CD4-positive, alpha-beta T cell treated with Interleukin-21 for 1 hour (primary cell): ENCODE measurements at places on chromosomes 12 and 14.

DNA sequence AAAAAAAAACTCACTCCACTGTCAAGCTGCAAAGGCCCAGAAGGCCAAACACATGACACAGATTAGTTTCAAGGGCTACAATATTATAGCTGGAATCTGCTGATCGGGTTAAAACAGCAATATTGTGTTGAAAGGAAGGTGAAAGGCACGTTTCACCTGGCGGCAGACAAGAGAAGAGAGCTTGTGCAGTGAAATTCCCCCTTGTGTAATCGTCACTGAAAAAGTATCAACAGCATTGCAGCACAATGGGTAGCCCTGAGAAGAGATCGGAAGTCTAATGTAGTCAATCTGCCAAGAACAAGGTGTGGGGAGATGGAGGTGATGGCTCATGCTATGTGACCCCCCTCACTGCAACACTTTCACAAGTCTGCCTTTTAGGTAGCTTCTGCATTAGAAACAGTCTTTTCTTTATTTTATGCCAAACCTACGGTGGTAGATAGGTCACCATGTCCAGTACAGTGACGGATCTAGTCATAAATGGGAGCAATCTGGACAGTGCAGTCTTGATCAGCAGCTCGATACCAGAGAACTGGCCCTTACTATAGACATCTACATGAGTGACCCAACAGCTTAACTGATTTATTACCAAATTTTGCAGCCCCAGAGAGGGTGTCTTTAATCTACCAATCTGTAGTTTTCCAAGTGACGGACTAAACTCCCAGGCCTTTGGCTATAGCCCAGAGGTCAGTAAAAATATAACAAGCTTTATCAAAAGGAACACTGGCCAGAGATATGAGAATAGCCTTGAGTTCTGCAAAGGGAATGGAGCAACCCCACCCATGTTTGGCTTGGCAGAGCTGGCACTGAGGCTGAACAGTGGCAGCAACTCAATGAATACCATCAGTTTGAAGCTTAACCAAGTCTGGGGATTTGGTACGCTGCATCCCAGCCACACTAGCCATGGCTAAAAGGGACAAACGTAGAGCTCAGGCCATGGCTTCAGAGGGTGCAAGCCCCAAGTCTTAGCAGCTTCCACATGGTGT, 35.4 kb downstream of the SPTSSA start:
- DNase-seq: no peak

DNA sequence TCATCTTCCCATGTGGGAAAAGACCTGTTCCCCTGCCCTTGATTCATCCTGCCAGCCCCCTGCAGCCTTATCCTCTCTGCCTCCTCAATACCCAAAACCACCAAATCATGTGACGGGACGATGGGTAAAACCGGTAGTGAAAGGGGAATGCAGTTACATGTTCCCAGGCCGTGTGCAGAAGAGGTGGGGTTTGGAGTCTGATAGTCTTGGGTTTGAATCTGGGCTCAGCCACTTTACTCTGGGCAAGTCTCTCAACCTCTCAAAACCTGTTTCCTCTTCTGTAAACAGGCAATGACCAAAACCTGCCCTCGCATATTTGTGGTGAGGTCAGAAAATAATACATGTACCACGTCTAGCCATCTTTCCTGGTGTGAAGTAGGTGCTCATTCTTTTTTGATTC, 123.0 kb downstream of the PLXNC1 start:
- DNase-seq: no peak

GRCh38 chr12:68350753-68351152, 18.6 kb upstream of the MDM1 start:
- DNase-seq: no peak

- no peak for DNase-seq
These were observed 181.2 kb downstream of the TMTC2 start for GRCh38 chr12:82867762-82868500.

GRCh38 chr12:132245521-132246101, 83.8 kb downstream of the GALNT9 start:
- no peak for DNase-seq

GRCh38 chr12:54355104-54355815, 9.0 kb downstream of the GPR84 start:
- DNase-seq: no peak

DNA sequence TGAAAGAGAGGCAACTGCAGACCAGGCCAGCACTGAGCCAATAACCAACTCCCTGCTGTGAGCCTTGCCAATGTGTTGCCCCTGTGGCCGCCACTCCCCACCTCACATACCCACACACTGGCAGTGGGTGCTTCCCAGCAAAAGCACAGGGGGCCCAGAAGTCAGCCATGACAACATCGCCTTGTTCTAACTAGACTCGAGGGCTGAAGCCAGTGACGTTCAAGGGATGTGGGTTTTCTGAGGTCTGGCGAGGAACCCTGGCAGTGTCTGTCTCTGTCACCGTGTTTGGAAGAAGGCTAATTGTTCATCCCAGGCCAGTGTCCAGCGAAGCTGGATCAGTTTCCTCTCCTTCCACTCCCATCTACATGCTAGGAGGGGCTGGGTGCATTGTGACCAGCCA, 311.8 kb upstream of the AMIGO2 start:
- DNase-seq: peak; percentile 79

DNA sequence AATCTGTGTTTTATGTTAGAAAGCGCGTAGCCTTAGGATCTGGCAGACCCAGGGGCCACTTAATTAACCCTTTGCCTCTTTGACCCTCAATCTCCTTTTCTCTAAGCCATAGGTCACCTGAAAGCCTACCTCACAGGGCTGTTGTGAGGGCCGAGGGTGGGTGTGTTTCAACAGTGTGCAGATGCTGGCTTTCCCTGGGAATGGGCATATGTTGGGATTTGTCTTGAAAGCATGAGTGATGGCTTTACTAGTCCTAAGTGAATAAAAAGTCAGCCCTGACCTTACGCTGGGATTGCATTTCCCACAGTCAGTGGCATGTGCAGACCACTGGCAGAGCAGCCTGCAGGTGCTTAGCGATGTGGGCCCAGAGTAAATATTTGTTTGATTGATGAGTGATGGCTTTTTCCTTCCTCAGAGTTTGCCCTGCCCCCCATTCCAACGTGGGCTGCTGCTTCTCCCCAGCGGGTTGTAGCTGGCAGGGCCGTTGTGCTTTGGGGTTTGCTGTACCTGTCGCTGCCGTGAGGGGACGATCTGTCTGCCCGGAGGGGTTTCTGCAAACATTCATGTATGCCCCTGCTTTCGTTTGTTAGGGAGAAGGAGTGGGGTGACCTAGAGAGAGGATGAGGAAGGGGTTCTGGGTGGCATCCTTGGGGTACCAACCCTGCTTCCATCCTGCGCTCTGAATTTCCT, 31.5 kb downstream of the MEG3 start:
- no peak for DNase-seq

DNA sequence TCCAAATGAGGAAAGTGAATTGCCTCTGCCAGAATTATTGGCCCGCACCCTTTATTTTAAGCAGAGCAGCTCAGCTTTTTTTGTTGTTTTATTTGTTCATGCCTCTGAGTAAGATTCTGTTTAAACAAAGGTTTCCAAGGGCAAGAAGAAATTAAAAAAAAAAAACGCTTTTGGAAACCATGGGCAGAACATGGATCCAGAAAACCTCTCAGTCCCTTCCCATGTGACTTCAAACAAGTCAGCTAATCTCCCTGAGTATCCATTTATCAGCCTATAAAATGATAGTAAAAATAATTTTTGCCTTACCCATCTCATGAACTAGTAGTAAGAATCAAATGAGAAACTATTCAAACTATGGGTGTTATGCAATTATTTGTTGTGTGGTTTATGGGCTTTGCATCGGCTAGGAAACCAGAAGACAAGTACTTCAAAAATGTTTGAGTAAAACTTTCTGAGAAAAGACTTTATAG, 27.6 kb downstream of the KITLG start:
- no peak for DNase-seq

DNA sequence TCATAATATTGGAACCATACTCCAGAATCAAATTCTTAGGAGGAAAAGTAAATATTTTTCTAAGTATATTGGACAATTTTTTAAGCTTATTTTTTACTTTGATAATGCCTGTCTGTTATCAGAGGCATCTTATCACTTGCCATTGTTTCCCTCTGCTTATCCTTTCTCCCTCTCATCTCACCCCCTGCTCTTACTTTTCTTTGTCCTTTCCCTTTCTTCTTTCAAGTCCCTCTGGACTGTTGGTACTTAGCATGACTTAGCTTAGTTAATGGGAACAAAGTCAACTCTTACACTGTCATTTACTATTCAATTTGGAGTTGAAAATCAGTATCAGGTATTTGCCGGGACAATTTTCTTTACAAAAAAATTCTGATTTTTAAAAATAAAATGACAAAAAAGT, 45.2 kb downstream of the ABCD2 start:
- DNase-seq: no peak

DNA sequence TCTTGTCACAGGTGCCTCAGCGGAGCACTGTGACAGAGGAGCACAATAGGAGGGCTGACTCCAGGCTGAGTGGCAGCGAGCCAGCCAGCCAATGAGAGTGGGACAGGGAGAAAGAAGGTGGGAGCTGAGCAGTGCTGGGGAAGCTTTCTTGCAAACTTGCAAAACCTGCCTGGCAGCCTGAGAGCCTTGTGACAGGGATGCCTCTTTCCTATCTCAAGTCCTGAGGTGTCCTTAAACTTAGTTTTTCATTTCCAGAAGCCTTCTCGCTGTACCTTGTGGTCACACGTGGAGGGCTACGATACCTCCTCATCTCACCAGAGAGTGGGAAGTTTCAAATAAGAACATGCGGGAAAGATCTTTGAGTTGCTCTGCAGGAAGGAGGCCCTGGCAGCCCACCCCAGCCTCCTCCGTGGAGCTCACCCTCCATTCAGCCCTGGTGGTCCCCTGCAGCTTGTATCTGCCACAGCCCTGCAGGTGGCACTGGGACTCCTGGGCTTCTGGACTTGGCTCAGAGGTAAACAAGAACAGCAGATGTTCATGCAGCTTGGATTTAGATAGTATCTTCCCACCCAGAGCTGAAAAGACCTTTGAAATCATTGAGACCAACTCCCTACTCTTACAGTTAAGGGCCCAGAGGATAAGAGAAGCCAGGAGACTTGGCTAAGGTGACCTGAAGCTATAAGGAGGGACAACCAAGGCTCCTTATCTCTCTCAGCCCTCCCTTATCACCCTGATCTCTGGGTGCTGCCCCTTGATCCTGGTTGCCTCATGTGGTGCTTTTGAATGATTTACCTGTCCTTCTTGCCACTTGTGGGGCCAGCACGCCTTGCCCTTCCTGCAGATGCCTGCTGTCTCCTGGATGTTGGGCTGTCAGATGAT, 153.5 kb upstream of the MAX start:
- no peak for DNase-seq

DNA sequence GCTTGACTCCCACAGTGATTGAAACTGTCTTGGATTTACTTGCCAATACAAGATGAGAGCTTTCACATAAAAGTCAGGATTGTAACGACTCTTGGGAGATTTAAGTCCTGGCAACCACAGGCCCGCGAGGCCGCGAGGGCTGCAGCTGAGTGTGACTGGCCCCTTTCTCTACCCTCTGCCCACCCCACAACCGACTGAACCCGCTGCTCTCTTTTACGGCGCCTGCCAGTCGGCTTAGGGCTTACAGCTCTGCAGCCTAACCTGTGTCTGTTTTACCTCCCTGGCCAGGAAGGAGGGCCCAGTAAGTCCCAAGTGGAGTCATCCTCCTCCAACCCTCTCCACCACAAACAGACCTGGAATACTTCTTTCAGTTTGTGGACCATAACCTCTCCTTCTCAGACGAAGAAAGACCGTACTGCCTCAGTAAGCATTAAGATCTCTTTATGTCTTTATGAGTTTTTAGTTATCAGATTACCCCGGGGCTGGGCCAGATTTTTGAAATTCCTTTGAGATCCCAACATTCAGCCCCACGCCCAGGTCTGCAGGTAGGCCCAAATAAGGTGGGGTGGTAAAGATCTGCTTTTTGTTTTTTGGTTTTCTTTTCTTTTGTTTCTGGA, 12.6 kb upstream of the TIGAR start:
- no peak for DNase-seq

GRCh38 chr12:46110928-46111699, 120.7 kb upstream of the SCAF11 start:
- no peak for DNase-seq

DNA sequence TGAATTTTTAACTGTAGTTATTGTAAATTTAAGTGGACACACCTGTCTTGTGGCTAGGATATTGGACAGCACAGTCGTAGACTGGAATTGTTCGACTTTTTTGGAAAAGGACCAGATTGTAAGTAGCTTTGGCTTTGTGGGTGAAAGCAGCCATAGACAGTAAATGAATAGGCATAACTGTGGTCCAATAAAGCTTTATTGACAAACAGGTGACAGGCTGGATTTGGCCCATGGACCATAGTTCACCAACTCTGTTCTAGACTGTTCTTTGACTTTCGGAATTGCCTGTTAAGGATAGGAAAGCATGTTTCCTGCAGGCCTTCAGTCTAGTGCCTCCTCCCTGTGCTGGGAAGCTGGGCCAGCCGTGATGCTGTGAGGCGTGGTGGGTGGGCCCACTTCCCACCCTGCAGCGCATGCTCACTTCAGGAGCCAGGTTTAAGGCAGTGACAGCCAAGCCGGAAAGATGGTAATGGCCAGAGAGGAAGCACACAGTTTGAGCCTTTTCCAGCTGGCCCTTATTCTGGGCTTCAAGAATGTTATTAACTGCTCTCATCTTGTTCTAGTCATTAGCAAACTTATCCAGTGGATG, 51.8 kb downstream of the PPP2R5C start:
- DNase-seq: peak; percentile 62

DNA sequence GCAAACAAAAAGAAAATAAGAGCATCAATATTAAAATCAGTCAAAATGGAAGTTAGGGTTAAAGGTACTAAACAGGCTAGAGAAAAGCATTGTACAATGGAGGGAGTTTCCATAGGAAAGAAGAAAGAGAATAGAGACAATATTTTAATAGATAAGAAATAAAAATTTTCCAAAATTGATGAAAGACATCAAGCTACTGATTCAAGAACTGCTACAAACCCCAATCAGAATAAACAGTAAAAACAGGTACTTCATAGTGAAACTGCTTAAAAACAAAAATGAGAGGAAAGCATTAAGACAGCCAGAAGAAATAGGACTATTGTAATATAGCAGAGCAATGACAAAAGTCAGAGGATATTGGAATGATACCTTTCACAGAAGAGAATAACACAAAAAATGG, 413.4 kb downstream of the NELL2 start:
- no peak for DNase-seq

DNA sequence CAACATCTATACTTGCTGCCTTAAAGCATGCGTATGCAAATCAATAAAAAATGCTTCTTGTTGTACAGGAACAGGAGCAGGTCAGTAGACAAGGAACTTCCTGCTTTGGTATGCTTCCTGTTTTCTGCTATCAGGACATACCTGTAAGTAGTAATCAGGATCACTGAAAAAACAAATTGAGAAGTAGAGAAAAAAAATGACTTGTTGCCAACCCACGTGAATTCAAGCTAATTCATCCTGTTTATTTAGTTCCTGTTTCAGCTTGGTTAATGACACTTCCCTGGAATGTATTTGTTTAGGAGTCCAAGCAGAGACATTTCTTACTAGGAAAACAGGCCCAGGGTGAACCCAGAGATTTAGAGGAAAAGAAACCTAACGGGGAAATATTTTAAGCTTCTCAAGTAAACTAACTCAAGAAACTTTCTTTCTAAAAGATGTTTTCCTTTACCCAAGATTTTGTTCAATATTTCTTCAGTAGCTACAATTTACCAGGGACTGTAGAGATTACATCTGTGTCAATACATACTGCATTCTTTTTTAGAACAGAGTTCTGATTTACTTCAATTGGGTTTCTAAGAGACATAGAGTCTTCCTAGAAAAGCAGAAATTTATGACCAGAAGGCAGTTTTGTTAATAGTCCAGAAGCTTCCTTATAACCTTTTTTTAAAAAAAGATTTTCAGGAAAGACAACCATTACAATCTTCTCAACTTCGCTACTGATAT, 124.2 kb downstream of the PAWR start:
- DNase-seq: no peak
